Activated naive CD8-positive, alpha-beta T cell treated with anti-CD3 and anti-CD28 coated beads, Interleukin-2, amount 10 ng/mL, durations not matched to agents 7 days and 5 days (primary cell): ENCODE measurements at places on chromosomes 1 and 21.

GRCh38 chr21:45209046-45209445 is 78.6 kb downstream of the POFUT2 start:
- no peak overlapping the region for H3K4me3 ChIP-seq
- peaks cover 15% of the 10 kb centered on the region for H3K36me3 ChIP-seq
- no peak for DNase-seq
- no peaks in the 10 kb centered on the region for H3K27me3 ChIP-seq
- peaks cover 14% of the 10 kb centered on the region for H3K4me1 ChIP-seq
- H3K27ac ChIP-seq: no peak overlapping the region

- H3K36me3 ChIP-seq: no peaks in the 10 kb centered on the region
- peaks cover 4% of the 10 kb centered on the region for H3K27me3 ChIP-seq
- H3K27ac ChIP-seq: peak overlapping the region; percentile 40
Observed at GRCh38 chr1:158071138-158071537, 77.7 kb downstream of the KIRREL1 start.

DNA sequence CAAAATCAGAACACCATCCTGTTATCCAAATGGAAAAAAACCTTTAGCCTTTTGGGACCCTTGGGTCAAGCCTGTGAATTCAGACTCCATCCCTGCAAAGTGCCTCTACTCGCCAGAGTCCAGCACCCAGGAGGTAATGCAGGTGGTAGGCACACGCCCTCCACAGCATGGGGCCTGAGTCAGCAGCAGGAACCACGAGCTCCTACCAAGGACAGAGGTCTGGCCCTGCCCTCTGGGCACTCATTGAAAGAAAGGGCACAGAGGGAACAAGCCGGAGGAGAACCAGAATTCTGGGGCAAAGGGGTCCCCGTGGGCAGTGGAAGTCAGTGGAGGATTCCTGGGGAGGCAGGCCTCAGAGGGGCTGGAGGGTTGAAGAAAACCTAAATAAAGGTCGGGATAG is 438.1 kb downstream of the NPHP4 start:
- H3K36me3 ChIP-seq: no peaks in the 10 kb centered on the region
- no peak overlapping the region for H3K27ac ChIP-seq
- DNase-seq: no peak
- no peaks in the 10 kb centered on the region for H3K4me1 ChIP-seq
- peaks cover 2% of the 10 kb centered on the region for H3K27me3 ChIP-seq

- H3K27me3 ChIP-seq: peaks cover 6% of the 10 kb centered on the region
- H3K27ac ChIP-seq: no peak overlapping the region
- DNase-seq: no peak
Observed at GRCh38 chr1:112729909-112730308, 14.8 kb upstream of the PPM1J start.

DNA sequence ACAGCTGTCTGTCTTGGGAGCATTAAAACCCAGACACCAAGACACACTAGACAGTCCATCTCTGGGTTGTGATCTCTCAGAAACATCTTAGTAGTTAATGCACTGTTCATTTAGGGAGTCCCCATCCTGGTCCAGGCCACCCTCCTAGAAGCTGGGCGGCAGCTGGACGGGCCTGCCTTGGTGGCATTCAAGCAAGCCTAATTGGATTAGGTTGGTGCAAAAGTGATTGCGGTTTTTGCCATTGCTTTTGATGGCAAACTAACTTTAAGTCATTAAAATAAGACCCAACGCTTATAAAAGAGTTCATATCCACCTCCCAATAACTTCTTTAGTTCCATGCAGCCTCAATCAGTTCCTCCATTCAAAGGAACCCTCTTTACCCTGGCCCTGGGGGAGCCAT is 21.7 kb downstream of the ATP5PO start:
- no peak overlapping the region for H3K27ac ChIP-seq
- H3K4me1 ChIP-seq: peaks cover 12% of the 10 kb centered on the region
- H3K4me3 ChIP-seq: no peak overlapping the region
- H3K27me3 ChIP-seq: peaks cover 2% of the 10 kb centered on the region
- no peaks in the 10 kb centered on the region for H3K36me3 ChIP-seq

DNA sequence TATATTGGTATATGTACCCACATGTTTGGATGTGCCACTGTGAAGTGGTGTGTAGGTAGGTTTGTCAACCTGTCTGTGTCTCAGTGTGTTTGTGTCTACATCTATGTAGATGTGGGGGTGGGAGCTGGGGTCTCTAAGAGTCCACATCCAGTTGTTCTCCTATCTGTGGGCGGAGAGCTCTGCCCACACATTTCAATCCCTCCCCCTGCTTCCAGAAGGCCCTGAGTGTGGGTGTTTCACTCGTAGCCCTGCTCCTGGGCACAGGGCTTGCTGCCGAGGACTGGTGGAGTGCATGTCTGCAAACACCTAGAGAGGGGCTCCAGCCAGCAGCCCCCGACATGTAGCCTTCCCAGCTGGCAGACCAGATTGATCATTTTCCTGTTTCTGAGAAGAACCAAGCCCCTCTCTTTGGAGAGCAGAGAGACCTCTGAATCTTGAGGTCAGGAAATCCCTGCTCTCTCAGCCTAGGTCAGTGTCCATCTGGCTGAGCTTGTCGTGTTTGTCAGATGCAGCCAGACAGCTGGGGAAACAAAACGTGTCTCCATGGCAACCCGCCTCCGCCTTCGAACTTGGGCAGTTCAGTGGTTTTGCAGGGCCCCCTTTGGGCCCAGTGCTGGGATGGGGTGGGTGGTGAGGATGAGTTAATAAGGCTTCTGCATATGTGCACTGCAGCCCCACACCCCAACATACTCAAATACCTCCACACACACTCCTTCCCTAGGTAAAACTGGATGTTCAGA is 31.2 kb upstream of the SYNC start:
- DNase-seq: no peak
- no peaks in the 10 kb centered on the region for H3K27me3 ChIP-seq
- H3K36me3 ChIP-seq: no peaks in the 10 kb centered on the region
- H3K27ac ChIP-seq: no peak overlapping the region
- H3K4me1 ChIP-seq: peaks cover 6% of the 10 kb centered on the region
- H3K4me3 ChIP-seq: no peak overlapping the region

GRCh38 chr1:229889031-229889517 is 178.0 kb upstream of the GALNT2 start:
- H3K4me1 ChIP-seq: no peaks in the 10 kb centered on the region
- H3K36me3 ChIP-seq: no peaks in the 10 kb centered on the region
- no peak overlapping the region for H3K4me3 ChIP-seq
- peaks cover 7% of the 10 kb centered on the region for H3K27me3 ChIP-seq
- DNase-seq: no peak
- no peak overlapping the region for H3K27ac ChIP-seq

DNA sequence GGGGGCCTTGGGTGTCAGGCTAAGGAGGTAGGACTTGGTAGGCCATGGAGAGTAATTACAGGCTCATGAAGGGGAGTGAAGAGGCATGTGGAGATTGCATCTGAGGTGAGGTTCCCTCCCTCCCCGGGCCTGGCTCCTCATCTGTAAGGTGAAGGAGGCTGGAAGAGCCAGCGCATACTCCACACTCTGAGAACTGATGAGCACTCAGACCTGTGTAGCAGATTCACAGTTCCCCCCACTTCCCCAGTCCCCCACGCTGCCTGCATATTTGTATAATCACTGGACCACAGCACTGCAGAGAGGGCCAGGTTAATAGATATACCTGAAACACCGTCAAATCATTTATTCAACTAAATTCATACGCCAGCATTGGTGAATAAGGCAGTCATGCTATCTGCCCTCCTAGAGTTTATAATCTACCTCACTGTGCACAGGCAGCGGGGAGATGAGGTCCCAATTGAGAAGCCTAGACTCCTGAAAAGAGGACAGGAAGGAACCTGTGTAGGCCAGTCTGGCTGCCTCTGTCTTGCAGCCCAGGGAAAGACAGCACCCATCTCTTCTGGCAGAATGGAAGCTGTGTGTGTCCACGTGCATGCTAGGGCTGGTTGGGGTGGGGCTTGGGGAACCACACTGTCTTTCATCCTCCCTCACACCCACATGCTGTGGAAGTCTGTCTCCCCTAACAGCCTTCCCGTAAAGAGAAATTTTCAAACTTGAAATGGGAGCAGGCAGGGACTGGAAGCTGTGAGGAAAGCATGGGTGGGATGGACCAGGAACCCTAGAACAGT is 110.6 kb upstream of the ATP1A1 start:
- no peak overlapping the region for H3K27ac ChIP-seq
- H3K4me3 ChIP-seq: no peak overlapping the region
- peaks cover 29% of the 10 kb centered on the region for H3K4me1 ChIP-seq
- no peaks in the 10 kb centered on the region for H3K27me3 ChIP-seq
- H3K36me3 ChIP-seq: no peaks in the 10 kb centered on the region

DNA sequence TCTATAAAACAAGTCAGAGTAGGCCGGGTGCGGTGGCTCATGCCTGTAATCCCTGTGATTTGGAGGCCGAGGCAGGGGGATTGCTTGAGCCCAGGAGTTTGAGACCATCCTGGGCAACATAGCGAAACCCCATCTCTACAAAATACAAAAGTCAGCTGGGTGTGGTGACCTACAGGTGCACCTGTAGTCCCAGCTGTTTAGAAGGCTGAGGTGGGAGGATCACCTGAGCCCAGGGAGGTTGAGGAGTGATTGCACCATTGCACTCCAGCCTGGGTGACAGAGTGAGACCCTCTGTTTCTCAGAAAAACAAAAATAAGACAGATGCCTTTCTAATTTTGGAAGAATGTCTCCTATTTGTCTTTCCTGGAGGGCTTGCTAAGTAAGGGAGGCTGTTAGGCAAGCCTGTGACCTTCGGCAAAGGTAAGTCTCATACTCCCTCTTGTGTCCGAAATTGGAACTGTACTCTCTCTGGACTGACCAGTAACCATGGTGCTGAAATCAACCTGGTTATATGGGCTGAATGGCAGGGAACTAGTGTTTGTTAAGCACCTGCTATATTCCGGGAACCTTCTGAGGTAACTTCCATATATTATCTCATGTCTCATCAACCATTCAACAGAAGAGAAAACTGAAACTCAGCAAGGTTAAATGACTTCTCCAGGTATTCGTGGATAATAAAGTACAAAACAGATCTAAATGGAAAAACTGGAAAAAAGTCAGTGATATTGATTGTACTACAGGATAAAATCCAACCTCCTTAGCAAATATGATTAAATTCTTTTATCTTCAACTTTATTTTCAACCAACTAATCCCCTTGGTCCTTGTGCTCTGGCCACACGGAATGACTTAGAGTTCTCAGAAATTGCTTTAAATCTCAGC is 11.8 kb upstream of the RAB3B start:
- H3K27me3 ChIP-seq: peaks cover 18% of the 10 kb centered on the region
- no peak overlapping the region for H3K4me3 ChIP-seq
- no peak overlapping the region for H3K27ac ChIP-seq
- H3K36me3 ChIP-seq: no peaks in the 10 kb centered on the region
- DNase-seq: no peak
- H3K4me1 ChIP-seq: peaks cover 2% of the 10 kb centered on the region

- peaks cover 4% of the 10 kb centered on the region for H3K36me3 ChIP-seq
- no peak overlapping the region for H3K27ac ChIP-seq
- no peak for DNase-seq
- no peak overlapping the region for H3K4me3 ChIP-seq
- no peaks in the 10 kb centered on the region for H3K27me3 ChIP-seq
- H3K4me1 ChIP-seq: peaks cover 11% of the 10 kb centered on the region
Observed at GRCh38 chr1:74193908-74194307, 4.1 kb downstream of the LRRIQ3 start.

- peaks cover 12% of the 10 kb centered on the region for H3K36me3 ChIP-seq
- no peaks in the 10 kb centered on the region for H3K27me3 ChIP-seq
- no peak overlapping the region for H3K27ac ChIP-seq
- H3K4me1 ChIP-seq: no peaks in the 10 kb centered on the region
- DNase-seq: no peak
Observed at GRCh38 chr1:52436817-52437216, 32.4 kb downstream of the PRPF38A start.

GRCh38 chr1:107432108-107432507 is 291.3 kb downstream of the NTNG1 start:
- no peak overlapping the region for H3K4me3 ChIP-seq
- H3K36me3 ChIP-seq: no peaks in the 10 kb centered on the region
- peaks cover 15% of the 10 kb centered on the region for H3K27me3 ChIP-seq
- no peak overlapping the region for H3K27ac ChIP-seq

DNA sequence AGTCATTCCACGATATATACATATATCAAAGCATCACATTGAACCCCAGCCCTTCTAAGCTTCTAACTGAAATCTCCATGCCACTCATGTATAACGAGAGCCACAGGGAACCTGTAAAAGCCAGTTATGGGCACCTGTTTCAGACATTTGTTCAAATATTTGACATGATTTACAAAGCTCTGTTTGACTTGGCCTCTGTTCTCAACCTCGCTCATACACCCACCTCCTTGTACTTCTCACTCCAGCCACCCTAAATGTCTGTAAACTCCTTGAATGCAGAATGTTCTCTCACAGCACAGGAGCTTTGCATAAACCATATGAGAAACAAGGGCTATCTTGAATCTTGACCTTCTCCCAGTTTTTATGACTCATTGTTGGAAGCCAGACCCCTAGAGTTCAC is 36.9 kb upstream of the CD2 start:
- no peak overlapping the region for H3K27ac ChIP-seq
- DNase-seq: no peak
- peaks cover 5% of the 10 kb centered on the region for H3K4me1 ChIP-seq
- H3K36me3 ChIP-seq: peaks cover 3% of the 10 kb centered on the region
- H3K4me3 ChIP-seq: no peak overlapping the region

DNA sequence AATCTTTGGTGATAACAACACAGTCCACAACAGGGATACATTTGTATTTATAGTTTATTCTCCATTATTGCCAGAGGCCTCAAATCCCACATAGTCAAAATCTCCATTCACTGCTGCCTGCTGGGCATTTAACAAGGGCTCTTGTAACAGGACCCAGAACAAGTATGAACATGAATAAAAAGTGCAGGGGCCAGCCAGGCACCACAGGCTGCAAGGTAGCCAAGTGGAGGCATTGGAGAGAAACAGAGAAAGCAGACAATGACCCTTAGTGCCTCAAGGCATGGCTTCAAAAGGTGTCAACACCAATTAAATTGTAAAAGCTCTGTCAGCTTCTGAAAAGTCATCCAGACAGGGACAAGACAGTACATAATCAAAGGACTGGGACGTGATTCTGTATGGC is 116.8 kb downstream of the ATP6V1G3 start:
- H3K4me1 ChIP-seq: no peaks in the 10 kb centered on the region
- H3K4me3 ChIP-seq: no peak overlapping the region
- H3K27ac ChIP-seq: no peak overlapping the region
- no peaks in the 10 kb centered on the region for H3K36me3 ChIP-seq
- peaks cover 5% of the 10 kb centered on the region for H3K27me3 ChIP-seq
- no peak for DNase-seq

DNA sequence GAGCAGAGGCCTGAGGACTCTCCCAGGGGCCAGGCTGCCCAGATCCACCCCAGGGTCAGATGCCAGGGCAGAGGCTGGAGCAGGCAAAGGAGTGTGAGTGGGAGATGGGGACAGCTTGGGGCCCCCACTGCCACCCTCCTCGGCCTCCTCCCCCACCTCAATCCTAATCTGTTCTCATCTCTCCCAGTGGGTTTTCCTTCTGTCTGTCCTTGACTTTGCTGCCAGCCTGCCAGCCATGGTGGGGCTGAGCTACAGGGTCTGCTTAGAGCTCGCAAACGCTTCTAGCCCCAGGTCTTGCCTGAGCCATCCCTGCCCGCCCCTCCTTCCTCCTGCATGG is 65.3 kb downstream of the MEGF6 start:
- H3K27me3 ChIP-seq: no peaks in the 10 kb centered on the region
- DNase-seq: no peak
- no peaks in the 10 kb centered on the region for H3K36me3 ChIP-seq
- H3K4me1 ChIP-seq: no peaks in the 10 kb centered on the region

- no peak overlapping the region for H3K27ac ChIP-seq
- H3K4me1 ChIP-seq: peaks cover 6% of the 10 kb centered on the region
- H3K36me3 ChIP-seq: peaks cover 39% of the 10 kb centered on the region
- H3K27me3 ChIP-seq: no peaks in the 10 kb centered on the region
- no peak overlapping the region for H3K4me3 ChIP-seq
- no peak for DNase-seq
Observed at GRCh38 chr1:176136891-176137290, 70.2 kb downstream of the COP1 start.
